Cerebellum (tissue), 4 donors: ENCODE measurements at places on chromosomes 11 and 22. TPM values are rescaled to one million over a fixed set of nuclear protein-coding genes. Genes with fewer than 3 reads are reported as not detected.

Gene VWCE
- 3.3 TPM for total RNA-seq

Gene RTN4R
- 8.0 TPM for total RNA-seq

Gene LINC01488
- not detected for total RNA-seq

Gene CHORDC1
- total RNA-seq = 57.7 TPM

Gene TEAD1
- total RNA-seq = 63.7 TPM

Gene GLYATL2
- 2.4 TPM for total RNA-seq

Gene SPA17
- 4.5 TPM for total RNA-seq

Gene OR5P2
- total RNA-seq = not detected

Gene SNRPD3
- 121 TPM for total RNA-seq

Gene TMEM258
- 74.4 TPM for total RNA-seq

Gene UBQLN3
- total RNA-seq = 0.45 TPM

Gene MPEG1
- 2.3 TPM for total RNA-seq

Gene CHRM1
- not detected for total RNA-seq

Gene HTR3A
- total RNA-seq = not detected

Gene RAB1B
- 25.9 TPM for total RNA-seq

Gene BACE1-AS
- 7.6 TPM for total RNA-seq

Gene PDE2A
- total RNA-seq = 8.4 TPM

Gene POU2F3
- total RNA-seq = 0.27 TPM

Gene MMP1
- total RNA-seq = not detected

Gene MS4A6A
- total RNA-seq = 3.3 TPM

Gene THY1
- 22.5 TPM for total RNA-seq

Gene CHST1
- 9.8 TPM for total RNA-seq

Gene MS4A3
- total RNA-seq = 0.82 TPM

Gene NDUFS3
- total RNA-seq = 34.6 TPM

Gene APOC3
- not detected for total RNA-seq

Gene MUC6
- total RNA-seq = under 0.01 TPM

Gene SYT7
- total RNA-seq = 25.7 TPM

Gene PRRG4
- total RNA-seq = 0.18 TPM

Gene LARGE1
- 31.8 TPM for total RNA-seq

Gene SNX15
- total RNA-seq = 10.0 TPM

Gene OR4C6
- not detected for total RNA-seq

Gene MMP8
- 0.09 TPM for total RNA-seq

Gene EML3
- total RNA-seq = 5.6 TPM

Gene GRIK4
- total RNA-seq = 9.1 TPM

Gene ABTB2
- 12.3 TPM for total RNA-seq

Gene GRIA4
- total RNA-seq = 200 TPM

Gene SGSM1
- 8.6 TPM for total RNA-seq

Gene LGALS12
- total RNA-seq = not detected

Gene MS4A6E
- total RNA-seq = not detected

Gene NRIP3
- total RNA-seq = 16.7 TPM

Gene POU2AF2
- not detected for total RNA-seq

Gene ST14
- total RNA-seq = 0.54 TPM

Gene PKNOX2
- total RNA-seq = 6.4 TPM

Gene APOL4
- 11.3 TPM for total RNA-seq

Gene ARRB1
- 48.4 TPM for total RNA-seq

Gene HEPN1
- not detected for total RNA-seq

Gene NCAPD3
- 26.4 TPM for total RNA-seq

Gene C1QTNF6
- 4.4 TPM for total RNA-seq

Gene WNT7B
- total RNA-seq = 39.7 TPM

Gene TRIM51
- not detected for total RNA-seq

Gene IGLL1
- not detected for total RNA-seq

Gene WT1
- total RNA-seq = not detected

Gene HPX
- 4.4 TPM for total RNA-seq
